ENCODE measurements at places on chromosomes 6 and 20.
A peak's percentile ranks its signal among the peaks of the same experiment; 100 is the strongest.

GRCh38 chr6:23175391-23175790, 606.0 kb downstream of the HDGFL1 start:
- no peak for DNase-seq

DNA sequence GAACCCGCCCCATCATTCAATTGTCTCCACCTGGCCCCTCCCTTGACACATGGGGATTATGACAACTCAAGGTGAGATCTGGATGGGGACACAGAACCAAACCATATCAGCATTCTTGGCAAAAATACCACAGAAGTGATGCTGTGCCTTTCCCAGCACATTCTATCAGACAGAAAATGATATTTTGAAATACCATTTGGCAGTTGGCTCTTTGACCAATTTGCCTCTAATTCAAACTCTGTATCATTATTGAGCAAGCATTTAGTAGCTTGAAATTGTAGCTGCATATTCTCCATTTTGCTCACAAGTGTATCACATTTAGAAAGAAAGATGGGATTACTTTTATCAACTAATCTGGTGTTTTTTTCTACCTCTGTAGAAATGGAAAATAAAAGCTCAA, 64.0 kb downstream of the PLCB1 start:
- no peak for DNase-seq

- no peak for DNase-seq
Measured at GRCh38 chr6:148364056-148364824, 21.6 kb downstream of the SASH1 start.

GRCh38 chr20:46651091-46651962, at the start of gene SLC13A3:
Gene SLC13A3 (minus strand): TSS chr20:46651459. CDS start chr20:46651421, 38 bp downstream.
- peak; percentile 54 for DNase-seq

- DNase-seq = no peak
Measured at GRCh38 chr20:44282192-44282591, 28.8 kb downstream of the FITM2 start.

DNA sequence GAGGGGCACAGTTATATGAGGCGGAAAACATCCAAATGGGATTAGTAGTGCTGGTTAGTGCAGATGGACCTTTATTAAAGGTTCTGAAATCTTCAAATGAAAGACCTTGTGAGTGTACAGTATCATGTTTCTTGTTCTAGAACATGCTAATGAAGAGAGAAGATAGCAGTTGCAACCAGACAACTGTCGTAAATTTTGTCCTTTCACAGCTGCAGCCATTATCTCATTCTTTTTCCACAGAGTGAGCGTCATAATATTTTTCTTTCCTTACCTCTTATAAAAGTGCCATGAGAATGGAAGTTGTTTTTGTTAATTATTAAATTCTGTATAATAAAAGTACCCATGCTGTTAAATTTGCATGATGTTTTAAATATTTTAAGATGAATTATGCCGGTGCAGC, 4.4 kb upstream of the C6orf163 start:
- no peak for DNase-seq

DNA sequence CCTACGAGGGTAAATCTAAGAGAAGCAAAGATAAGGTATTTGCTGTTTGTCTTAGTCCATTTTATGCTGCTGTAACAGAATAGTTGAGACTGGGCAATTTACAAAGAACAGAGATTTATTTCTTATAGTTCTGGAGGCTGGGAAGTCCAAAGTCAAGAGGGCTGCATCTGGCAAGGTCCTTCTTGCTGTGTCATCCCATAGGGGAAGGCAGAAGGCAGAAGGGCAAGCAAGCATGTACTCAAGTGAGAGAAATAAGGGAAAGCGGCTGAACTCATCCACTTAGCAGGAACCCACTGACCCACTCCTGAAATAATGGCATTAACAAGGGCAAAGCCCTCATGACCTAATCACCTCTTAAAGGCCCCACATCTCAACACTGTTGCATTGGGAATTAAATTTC, 102.7 kb downstream of the AGPAT4 start:
- no peak for DNase-seq

GRCh38 chr20:40565682-40566040, 123.4 kb downstream of the MAFB start:
- DNase-seq = no peak

GRCh38 chr6:85705220-85705619, 62.5 kb upstream of the SYNCRIP start:
- DNase-seq = no peak

GRCh38 chr6:166446146-166446545, 63.4 kb upstream of the MPC1 start:
- DNase-seq = no peak

GRCh38 chr6:8642131-8642530, 206.8 kb upstream of the SLC35B3 start:
- no peak for DNase-seq

- DNase-seq = no peak
Measured at GRCh38 chr6:8733879-8734278, 298.5 kb upstream of the SLC35B3 start.

DNA sequence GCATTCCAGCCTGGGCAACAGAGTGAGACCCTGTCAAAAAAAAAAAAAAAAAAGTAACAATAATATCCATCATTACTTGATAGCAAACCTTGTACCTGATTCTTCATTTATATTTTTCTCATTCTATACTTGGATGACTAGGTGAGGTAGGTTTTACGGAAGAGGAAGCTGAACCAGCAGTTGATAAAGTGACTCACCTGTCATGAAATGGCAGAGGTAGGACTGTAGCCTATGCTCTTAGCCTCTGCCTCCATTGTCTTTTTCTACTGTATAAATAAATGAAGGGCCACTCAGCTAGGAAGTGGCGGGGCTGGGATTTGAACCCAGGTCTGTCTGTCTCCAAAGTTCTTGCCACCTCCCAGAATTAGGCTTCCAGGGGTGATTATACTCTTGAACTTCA, 20.7 kb upstream of the EPB41L1 start:
- DNase-seq = no peak

- DNase-seq = no peak
Measured at GRCh38 chr6:137040393-137040792, 4.4 kb downstream of the IL20RA start.

- peak; percentile 60 for DNase-seq
Measured at GRCh38 chr6:42727087-42727611, 4.8 kb upstream of the PRPH2 start.

DNA sequence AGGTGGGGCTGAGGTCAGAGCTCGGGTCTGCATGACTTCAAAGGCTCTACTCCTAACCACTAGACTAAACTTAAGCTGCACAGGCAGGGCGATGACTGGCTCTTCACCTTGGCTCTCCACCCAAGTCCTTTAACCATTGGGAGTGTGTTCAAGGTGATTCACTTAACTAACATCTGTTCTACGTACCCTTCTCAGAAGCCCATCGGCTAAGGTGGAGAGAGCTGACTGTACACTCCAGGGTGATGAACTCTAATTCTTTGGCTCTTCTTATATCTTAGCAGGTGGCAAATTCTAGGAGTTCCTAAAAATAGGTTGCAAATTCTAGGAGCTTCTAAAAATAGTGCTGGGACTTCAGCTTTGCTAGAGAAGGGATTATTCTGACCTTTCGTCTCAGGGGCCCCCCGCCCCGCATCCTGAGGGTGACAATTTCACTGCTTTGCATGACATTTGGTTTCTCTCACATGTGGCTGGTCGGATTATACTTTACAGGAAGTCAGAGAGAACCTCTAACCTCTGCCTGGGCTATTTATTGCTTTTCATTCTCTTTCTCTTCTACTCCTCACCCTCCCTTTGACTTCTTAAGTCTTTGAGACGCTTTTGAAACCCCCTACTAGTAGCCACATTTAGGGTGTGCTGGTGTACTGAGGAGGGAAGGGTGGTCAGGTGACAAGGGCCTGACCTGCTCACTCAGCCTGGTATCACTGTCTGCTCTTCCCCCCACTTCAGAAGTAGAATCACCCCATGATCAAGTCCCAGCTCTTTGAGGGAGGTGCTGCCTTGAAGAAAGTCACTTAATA, 55.5 kb downstream of the PRDM1 start:
- no peak for DNase-seq

- no peak for DNase-seq
Measured at GRCh38 chr20:56392881-56393482, 537 bp downstream of the CSTF1 start.

DNA sequence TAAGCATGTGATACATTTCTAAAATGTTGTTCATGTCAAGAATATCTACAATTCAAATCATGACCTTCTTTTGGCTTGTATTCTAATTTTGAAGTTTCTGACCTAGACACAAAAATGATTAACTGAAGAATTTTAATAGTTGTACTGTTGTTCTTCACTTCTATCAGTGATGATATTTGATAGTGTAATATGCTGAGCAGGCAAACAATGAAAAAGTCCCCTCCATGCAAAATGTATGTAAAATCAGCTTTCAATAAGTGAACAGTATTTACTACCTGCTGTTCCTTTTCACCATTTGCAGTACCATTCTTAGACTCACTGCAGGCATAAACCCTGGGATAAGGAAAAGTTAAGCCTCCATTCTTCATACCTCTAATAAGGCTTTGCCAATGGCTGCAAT, 201.5 kb downstream of the LAMA2 start:
- no peak for DNase-seq

GRCh38 chr20:59603781-59604541, at the start of gene PHACTR3:
Gene PHACTR3 (plus strand): TSS chr20:59604540. CDS start chr20:59605015, 475 bp downstream.
- DNase-seq = peak; percentile 81

GRCh38 chr20:34074101-34074760, 37.8 kb downstream of the EIF2S2 start:
- no peak for DNase-seq

- DNase-seq = no peak
Measured at GRCh38 chr20:2335096-2335870, 39.5 kb downstream of the TGM3 start.

DNA sequence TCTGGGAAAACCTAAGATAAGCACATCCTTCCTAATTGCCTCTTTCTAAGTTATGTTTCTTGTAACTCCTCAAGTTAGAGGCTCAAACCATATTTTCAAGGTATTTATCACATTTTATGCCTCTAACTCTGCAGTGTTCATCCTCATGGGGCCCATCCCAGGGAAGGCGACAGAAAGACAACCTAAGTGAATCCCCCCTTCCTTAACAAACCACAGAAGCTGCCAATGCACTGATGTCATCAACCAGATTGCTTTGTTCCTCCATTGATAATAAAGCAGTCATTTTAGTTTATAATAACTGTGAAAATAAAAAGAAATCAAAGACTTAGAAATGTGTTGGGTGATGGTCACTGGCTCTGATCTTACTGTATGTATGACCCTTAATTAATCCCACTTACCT, 119.5 kb upstream of the TCF21 start:
- DNase-seq = no peak

DNA sequence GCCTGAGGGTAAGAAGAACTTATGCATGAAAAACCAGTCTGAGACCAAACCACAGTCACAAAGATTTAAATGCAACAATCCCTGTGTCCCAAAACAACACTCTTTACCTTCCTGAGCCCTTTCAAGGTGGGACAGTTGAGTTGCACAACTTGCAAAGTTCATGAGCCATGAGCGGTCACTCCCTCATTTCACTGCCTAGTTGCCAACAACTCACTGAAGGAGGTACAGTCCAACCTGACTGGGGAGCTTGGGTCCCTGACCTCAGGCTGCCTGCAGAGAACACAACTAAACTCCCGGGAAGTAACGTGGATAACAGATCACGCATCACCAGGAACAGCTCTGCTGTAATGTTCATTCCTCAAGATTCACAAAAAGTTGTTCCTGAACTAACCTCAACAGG, 69.4 kb downstream of the MBOAT1 start:
- DNase-seq = no peak

- no peak for DNase-seq
Measured at GRCh38 chr6:138155443-138155842, 6.3 kb upstream of the ARFGEF3 start.

GRCh38 chr6:39791850-39792539, at the start of gene DAAM2:
Gene DAAM2 (plus strand): TSS chr6:39792376. CDS start chr6:39856303, 63,927 bp downstream.
- peak; percentile 45 for DNase-seq

GRCh38 chr6:169132352-169132940, 121.2 kb downstream of the THBS2 start:
- DNase-seq = no peak

DNA sequence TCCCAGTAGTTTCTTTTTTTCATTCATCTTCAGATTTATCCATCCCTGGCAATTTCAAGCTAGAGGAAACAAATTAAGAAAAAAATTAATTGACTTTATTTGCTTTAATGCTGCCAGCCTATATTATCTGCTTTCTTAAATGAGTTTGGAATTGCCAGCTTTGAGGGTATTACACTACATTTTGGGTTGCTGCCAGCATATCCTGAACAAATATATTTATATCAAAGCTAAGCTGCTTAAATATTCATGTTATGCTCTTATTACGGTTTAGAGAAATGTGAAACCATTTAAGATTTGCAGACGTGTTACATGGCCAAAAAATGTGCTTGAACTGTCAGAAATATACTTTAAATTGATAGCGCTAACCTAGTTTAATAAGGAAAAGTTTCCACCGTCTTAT, 59.7 kb downstream of the GRIK2 start:
- no peak for DNase-seq

- DNase-seq = no peak
Measured at GRCh38 chr20:11453430-11453829, 464.3 kb upstream of the BTBD3 start.

GRCh38 chr6:147204060-147204785, at the start of gene STXBP5:
Gene STXBP5 (plus strand): TSS chr6:147204417. CDS start chr6:147204533, 116 bp downstream.
- DNase-seq = peak; percentile 46

DNA sequence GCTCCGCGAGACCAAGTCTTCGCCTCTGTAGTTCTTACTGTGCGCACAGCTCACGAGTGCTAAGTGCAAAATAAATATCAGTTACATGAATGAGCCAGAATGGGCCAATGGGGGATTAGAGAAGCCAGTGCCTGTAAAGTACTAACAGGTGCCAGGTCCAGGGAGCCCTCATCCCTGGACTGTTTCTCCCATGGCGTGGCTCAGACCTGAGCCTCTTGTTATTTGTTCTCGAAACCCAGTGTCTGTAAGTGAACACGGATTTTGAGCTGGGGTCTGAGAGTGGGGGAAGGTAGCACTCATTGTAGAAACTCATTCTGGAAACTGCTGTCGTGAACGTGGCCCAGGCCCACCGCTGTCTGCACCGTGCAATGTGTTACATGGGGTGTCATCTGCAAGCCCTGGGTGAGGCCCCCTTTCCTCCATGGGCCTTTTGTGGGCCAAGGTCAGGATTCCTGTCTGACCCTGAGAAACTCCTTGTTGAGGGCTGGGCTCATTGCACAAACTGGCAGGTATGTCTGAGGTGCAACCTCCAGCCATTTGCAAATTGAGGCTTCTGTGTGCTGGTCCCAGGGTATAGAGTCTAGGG, 154.7 kb downstream of the SYCP2 start:
- DNase-seq = peak; percentile 0

DNA sequence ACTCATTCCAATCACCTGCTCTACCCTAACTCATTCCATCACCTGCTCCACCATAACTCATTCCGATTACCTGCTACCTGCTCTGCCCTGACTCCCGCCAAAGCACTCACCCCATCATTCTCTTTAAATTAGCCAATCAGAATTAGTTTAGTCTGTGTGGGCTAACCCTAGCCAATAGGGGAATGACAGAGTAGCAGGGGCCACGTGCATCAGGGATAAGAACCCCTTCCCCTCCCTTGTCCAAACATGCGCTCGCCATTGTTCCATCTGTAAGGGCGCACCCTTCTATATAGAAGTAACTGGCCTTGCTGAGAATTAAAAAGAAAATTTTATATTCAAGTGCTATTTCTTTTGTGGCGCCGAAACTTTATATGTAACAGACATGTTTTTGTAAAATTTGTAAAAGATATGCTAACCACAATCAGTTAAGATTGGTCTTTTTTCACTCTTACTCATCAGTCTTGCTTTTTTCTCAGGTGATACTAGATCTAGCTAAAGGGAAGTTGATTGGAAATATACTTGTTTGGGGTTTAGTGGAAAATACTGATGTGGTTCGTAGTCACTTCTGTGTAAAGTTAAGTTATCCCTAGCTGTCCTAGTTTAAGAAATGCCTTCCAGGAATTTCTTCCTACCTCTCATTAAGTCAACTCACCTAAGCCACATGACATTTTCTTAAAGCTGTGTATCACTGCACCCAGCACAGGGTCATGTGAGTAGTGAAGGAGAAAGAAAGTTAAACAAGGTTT, 16.5 kb downstream of the RTN4IP1 start:
- no peak for DNase-seq

Measured in dorsolateral prefrontal cortex (tissue), 122 donors.